ENCODE measurements at places on chromosomes 6 and 20. TPM values are rescaled to one million over a fixed set of nuclear protein-coding genes. Genes with fewer than 3 reads are reported as not detected.

UTRN gene
- total RNA-seq = 28.4 TPM

GSTA2 gene
- total RNA-seq = not detected

LINC00237 gene
- total RNA-seq = not detected

PNRC1 gene
- total RNA-seq = 66.8 TPM

IP6K3 gene
- not detected for total RNA-seq

ADAT2 gene
- total RNA-seq = 18.4 TPM

C20orf141 gene
- total RNA-seq = not detected

TAB2 gene
- 56.7 TPM for total RNA-seq

TLDC2 gene
- 0.32 TPM for total RNA-seq

CSE1L gene
- total RNA-seq = 158 TPM

NRSN2 gene
- total RNA-seq = 1.9 TPM

SEMG1 gene
- not detected for total RNA-seq

PRICKLE4 gene
- 2.9 TPM for total RNA-seq

PKHD1 gene
- total RNA-seq = not detected

MACROD2 gene
- 3.7 TPM for total RNA-seq

BPIFB2 gene
- 0.15 TPM for total RNA-seq

FOXQ1 gene
- total RNA-seq = 0.42 TPM

LY6G6C gene
- total RNA-seq = 0.54 TPM

LY6G5B gene
- 15.4 TPM for total RNA-seq

F13A1 gene
- 0.34 TPM for total RNA-seq

SLC16A10 gene
- 8.3 TPM for total RNA-seq

PRL gene
- not detected for total RNA-seq

KCNS1 gene
- not detected for total RNA-seq

BMP6 gene
- total RNA-seq = 1.6 TPM

MUC22 gene
- total RNA-seq = not detected

RNF39 gene
- 0.22 TPM for total RNA-seq

SAMD3 gene
- 7.5 TPM for total RNA-seq

LTB gene
- 0.64 TPM for total RNA-seq

JPH2 gene
- 0.17 TPM for total RNA-seq

SPEF1 gene
- total RNA-seq = 0.93 TPM

SLC22A2 gene
- not detected for total RNA-seq

ENPP5 gene
- total RNA-seq = 4.5 TPM

OR2H1 gene
- total RNA-seq = not detected

SLCO4A1 gene
- 107 TPM for total RNA-seq

ADTRP gene
- total RNA-seq = 0.86 TPM

OR2J3 gene
- total RNA-seq = not detected

APOBEC2 gene
- total RNA-seq = not detected

MLIP gene
- 0.59 TPM for total RNA-seq

SLC2A10 gene
- 0.05 TPM for total RNA-seq

BRD2 gene
- total RNA-seq = 260 TPM

KLHDC3 gene
- 67.2 TPM for total RNA-seq

OPN5 gene
- total RNA-seq = not detected

SLC32A1 gene
- not detected for total RNA-seq

RXRB gene
- 49.9 TPM for total RNA-seq
